ENCODE measurements at places on chromosomes 5 and 9. TPM values are rescaled to one million over a fixed set of nuclear protein-coding genes. Genes with fewer than 3 reads are reported as not detected.

DNA sequence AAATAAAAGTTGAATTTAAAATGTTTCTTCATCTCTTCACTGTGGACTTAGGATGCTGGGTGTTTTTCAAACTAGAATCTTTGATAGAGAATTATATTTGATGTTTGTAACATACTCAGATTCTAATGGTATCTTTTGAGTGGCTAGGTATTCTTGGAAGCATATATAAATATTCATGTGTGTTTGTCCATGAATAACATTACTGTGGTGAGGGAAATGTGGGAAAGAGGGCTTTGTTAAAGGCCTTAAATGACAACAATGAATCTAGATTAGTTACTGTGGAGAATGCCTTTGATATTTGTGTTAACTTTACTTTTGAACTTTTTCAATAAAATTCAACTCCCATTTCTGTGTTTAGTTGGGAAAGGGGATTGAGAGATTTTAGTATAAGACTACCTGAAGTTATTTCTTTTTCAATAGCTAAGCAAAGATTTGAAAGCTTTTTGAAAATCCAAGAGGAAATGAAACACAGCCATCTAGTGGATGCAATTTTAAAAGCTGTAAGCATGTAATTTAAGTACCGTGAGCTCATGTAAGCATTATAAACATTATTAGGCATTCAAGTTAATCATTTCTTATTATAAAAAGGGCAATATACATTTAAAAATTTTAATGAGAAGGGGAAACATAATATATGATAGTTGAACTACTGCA lies 69.6 kb downstream of the CCDC171 start:
- no peak for DNase-seq

SUSD1 gene
- total RNA-seq = 34.2 TPM

GLDC gene
- 30.3 TPM for total RNA-seq

DMRT3 gene
- not detected for total RNA-seq

GRCh38 chr5:17216176-17216973 lies 1.1 kb upstream of the BASP1 start:
- DNase-seq = peak; percentile 77

GFRA3 gene
- total RNA-seq = 0.09 TPM

DNA sequence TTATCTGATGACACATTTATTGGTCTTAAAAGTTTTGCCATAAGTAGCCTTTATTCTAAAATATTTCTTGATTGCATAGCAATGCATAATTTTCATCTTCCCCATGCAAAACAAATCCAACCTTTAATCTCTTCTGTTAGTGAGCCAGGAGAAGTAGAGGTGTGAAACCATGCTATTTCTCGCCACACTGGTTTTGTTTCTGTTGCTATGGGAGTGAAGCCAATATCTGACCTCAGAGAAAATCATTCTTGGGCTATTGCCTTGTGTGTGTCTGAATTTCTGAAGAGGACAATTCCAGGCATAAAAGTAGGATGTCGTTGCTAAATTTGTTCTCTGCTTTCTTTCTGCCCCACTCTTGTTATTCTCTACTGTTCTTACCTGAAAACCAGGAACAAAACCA lies 183.6 kb downstream of the PTTG1 start:
- DNase-seq = peak; percentile 83

- no peak for DNase-seq
Measured at GRCh38 chr5:40667161-40667663, 12.5 kb upstream of the PTGER4 start.

RGMB gene
- total RNA-seq = 137 TPM

GRCh38 chr9:124758691-124759090 lies 12.4 kb downstream of the NR6A1 start:
- DNase-seq = no peak

GRCh38 chr9:129584136-129584535 lies 36.8 kb downstream of the C9orf50 start:
- DNase-seq = peak; percentile 81

DNA sequence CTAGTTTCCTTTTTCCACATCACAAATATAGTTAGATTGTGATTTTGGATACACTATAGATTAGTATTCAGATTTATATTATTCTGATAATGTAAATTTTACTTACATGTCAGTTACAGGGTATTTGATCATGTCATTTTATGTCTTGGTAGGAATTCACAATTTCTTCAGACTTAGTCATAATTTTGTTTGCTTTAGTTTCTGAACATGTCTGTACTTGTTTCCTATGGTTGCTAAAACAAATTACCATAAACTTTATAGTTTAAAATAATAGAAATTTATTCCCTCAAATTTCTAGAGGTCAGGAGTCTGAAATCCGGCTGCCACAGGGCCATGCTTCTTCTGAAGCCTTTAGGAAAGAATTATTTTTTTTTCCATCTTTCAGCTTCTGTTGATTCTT lies 1817.2 kb upstream of the CDH9 start:
- DNase-seq = no peak

DNA sequence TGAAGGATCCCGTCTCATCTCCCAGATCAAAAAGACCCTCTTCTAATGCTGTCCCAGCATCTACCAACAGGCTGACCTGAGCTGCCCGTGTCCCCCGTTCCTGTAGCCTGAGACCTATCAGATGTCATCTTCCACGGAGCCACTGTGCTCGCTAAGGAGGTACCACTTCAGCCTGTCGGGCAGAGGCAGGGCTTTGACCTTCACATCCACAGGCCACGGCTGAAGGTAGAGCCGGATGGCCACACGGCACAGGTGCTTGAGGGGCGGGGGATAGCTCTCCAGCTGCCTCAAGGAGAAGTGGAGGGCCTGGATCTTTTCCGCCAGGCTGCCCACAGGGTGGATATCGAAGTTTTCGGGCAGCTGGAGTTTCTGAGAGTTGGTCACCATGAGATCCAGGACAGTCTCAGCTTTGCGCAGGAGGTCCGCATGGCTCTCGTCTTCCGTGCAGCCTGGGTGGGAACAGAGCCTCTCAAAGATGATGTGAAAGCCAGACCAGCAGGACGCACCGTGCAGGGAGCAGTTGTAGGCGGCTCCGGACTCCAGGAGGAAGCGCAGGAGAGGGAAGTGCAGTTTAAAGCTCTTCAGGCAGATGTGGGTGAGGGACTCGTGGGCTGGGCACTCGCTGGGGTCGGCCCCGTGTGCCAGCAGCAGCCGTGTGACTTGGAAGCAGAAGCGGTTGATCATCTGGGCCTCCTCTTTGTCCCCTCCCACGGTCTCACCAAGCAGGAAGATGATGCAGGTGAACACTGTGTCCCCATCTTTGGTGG lies 4.1 kb downstream of the ASB6 start:
- no peak for DNase-seq

DNA sequence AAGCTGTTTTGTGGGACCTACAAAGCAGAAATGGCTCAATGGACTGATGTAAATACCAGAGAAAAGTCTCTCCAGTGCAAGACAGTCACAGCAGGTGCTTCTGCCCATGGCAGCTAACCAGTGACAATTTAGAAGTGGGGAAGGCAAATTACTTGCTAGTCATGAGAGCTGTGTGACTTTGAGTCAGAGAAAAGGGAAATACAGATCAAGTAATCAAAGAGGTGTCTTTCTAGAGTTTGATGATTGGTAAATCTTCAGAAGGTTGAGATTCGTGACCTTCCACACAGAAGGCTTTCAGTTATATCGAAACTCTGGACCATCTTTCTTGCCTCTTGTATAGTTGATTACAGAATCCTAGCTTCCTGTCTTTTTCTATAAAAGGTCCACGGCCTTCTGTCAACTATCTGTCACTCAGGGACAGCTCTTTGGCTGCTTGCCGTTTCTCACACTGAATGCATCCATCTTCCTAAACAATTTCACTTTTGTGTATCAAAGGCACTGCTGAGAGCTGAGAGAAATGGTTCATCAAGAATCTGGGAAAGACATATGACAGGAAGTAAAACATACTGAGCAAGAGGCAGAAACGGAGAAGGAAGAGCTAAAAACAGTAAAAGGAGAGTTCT lies 993.9 kb upstream of the ACO1 start:
- no peak for DNase-seq

DNA sequence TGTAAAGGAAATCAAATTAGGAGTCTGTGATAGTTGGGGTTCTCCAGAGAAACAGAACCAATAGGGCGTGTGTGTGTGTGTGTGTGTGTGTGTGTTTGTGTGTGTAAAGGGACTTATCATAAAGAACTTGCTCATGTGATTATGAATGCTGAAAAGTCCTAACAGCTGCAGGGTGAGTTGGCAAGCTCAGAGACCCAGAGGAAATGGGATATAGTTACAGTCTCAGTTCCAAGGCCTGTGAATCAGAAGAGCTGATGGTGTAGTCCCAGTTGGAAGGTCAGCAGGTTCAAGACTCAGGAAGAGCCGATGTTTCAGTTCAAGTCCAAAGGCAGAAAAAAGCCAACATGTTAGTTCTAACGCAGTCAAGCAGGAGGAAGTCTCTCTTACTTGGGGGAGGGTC lies 214.2 kb downstream of the ELAVL2 start:
- no peak for DNase-seq

- no peak for DNase-seq
Measured at GRCh38 chr5:172823840-172824362, 10.2 kb upstream of the ERGIC1 start.

DNA sequence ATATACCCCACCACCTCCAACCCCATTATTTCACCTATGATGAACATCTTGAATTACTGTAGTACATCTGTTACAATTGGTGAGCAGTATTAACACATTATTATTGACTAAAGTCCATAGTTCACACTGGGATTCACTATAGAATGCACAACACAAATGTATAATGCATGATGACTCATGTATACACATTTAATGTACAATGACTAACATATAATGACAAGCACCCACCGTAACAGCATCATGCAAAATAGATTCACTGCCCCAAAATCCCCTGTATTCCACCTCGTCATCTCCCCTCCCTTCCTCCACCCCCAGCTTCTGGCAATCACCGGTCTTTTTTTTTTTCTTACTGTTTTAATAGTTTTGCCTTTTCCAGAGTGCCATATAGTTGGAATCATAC lies 47.1 kb upstream of the NEK6 start:
- DNase-seq = no peak

DNA sequence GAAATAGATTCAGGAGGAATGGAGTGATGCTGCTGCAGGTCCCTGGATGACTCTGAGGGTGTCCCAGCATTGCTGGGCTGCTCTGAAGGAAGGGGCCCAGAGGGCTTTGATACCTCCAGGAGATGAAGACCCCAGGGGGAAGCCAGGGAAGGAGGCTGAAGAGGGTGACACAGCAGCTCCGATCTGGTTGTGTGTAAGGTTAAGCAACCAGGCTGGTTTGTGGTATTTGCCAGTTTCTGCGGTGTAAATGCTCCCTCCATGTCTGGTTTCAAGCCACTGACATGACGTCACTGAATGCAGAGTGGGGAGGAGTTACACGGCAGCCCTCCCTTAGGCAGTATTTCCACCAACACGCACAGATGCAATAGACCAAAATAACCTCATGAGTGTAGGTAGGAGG lies 40.0 kb upstream of the ORM1 start:
- peak; percentile 64 for DNase-seq
